ENCODE measurements at places on chromosomes 12 and 14. TPM values are rescaled to one million over a fixed set of nuclear protein-coding genes. Genes with fewer than 3 reads are reported as not detected.

- no peak for DNase-seq
These were observed 449.7 kb upstream of the USP15 start for GRCh38 chr12:61810486-61810885.

- no peak for DNase-seq
These were observed 340.6 kb downstream of the PRKD1 start for GRCh38 chr14:29587046-29587445.

GRCh38 chr14:81313775-81314429, 86.2 kb downstream of the STON2 start:
- DNase-seq, result no peak

Gene DDX23
- 103 TPM for total RNA-seq

DNA sequence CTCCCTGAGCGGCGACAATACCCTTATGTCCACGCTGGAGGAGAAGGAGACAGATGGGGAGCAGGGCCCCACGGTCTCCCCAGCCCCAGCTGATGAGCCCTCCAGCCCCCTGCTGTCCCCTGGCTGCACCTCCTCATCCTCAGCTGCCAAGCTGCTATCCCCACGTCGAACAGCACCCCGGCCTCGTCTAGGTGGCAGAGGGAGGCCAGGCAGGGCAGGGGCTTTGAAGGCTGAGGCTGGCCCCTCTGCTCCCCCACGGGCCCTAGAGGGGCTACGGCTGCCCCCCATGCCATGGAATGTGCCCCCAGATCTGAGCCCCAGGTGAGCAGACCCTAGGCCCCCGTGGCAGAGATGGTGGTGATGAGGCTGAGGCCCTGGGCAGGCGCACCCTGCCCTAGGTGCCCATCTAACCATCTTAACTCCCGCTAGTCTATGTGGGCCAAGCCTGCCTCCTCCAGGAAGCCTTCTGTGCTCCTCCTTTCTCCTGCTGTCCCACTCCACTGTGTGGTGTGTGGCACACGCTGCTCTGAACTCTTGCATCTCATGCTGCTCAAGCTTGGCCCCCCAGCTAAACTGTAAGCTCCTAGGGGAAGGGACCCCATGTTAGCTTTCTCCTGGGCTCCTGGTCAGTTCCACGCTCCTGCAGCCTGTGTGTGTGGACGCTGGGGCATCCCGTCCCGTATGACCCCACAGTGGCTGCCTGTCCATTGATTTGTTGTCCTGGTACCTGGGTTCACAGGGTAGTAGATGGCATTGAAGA, 12.1 kb downstream of the MCRS1 start:
- no peak for DNase-seq

- no peak for DNase-seq
These were observed 337.0 kb downstream of the FSCB start for GRCh38 chr14:44170101-44170500.

Gene BEST3
- total RNA-seq, result not detected

DNA sequence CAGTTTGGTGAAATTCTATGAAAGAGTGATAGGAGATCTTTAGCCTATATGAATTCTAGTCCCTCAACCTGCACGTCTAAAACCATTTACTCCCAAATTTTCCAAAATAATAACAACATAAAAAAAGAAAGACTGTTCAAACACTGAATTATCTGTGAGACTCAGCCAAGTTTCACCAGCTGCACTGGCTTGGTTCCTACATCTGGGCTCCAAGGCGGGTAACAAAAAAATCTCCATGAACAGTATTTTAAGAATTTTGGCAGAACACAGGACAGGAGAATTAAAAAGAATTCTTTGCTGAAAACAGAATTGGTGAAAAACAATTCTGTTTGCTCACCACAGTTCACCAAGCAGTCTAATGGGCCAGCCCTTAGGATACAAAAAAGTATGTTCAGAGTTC, 536.8 kb upstream of the ATP2B1 start:
- no peak for DNase-seq

Gene TAS2R8
- total RNA-seq, result not detected

All from HT-29 (cell line).